ENCODE measurements at places on chromosomes 7 and 10.

DNA sequence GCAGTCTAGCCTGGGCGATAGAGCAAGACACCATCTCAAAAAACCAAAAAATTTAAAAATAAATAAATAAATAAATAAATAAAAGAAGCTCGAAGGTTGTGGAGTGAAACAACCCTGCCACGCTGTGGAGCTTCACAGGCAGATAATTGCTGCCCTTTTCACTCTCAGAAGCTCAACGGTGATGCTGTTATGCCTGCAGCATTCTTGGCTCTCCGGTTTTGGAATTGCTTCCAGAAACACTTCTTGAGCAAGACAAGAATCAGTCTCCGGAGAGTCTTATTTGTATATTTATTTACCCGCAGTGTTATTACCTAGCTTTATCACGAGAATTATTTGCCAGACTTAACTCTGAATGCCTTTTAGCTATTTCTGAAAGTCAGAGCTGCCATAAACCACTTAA is 40.5 kb upstream of the UBE2H start:
- DNase-seq: no peak

DNA sequence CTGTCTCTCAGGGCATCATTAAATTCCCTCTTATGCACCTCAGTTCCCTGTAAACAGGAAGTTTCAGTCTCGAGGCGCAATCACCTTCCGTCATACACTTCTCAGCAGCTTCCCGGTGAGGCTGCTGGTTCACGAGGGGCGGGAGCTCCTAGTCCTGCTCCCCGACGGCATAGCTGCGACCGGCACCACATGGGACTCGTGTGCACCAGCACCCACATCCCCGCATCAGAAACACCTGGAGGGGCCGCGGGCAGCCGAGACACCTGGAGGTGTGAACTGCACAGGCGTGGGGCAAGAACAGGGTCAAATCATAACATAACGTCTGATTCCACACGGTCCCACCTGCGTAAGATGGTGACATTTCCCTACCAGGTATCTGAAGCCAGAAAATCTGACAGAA is 52.7 kb downstream of the DIP2C start:
- no peak for DNase-seq

GRCh38 chr10:5568984-5569383 is 44.2 kb downstream of the CALML3 start:
- DNase-seq: no peak

- DNase-seq: no peak
Observed at GRCh38 chr7:129169171-129169671, 19.2 kb upstream of the SMO start.

DNA sequence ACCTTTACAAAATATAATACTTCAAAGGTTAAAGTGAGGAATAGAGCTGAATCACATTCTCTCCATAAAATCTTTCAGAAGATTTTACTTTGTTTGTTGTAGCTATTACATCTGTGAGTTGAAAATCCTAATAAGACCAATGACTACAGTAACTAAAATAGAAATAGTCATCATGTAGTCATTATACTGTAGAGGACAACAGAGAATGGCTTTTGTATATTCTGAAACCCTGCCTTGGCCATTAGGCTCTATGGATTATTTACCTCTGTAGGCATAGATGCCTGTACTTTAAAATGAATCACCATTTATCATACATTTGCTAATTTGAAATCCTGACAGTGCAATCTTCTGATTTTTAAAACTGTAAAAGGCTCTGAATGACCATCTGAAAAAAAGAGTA is 923.0 kb downstream of the REEP3 start:
- DNase-seq: no peak

DNA sequence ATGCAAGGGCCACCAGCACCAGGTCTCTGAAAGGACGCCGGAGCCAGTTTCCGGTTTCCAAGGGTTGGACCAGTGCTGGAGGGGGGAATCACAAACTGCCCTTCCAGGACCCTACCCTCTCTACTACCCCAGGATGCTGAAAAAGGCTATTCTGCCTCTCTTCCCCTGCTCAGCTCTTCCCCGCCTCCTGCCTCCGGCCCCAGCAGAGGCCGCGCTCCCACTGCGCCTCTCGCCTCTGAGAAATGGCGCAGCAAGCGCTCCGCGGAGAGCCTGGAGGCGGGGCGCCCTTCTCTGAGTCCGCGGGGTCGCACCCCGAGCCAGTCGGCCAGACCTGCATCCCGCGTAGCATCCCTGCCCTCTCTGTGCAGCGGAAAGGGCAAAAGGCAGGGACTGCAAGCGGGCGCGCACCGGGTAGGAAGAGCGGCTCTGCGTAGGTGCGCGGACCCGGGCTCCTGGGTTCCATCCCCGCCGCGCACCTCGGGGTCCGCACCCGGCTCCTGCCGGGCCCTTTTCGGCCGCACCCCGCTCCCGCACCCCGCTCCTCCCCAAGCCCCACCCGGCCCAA is 476 bp upstream of the RET start:
- DNase-seq: no peak

- DNase-seq: no peak
Observed at GRCh38 chr7:2224491-2224928, 8.2 kb downstream of the MAD1L1 start.

GRCh38 chr10:71975087-71975870 is 11.1 kb downstream of the CHST3 start:
- no peak for DNase-seq

DNA sequence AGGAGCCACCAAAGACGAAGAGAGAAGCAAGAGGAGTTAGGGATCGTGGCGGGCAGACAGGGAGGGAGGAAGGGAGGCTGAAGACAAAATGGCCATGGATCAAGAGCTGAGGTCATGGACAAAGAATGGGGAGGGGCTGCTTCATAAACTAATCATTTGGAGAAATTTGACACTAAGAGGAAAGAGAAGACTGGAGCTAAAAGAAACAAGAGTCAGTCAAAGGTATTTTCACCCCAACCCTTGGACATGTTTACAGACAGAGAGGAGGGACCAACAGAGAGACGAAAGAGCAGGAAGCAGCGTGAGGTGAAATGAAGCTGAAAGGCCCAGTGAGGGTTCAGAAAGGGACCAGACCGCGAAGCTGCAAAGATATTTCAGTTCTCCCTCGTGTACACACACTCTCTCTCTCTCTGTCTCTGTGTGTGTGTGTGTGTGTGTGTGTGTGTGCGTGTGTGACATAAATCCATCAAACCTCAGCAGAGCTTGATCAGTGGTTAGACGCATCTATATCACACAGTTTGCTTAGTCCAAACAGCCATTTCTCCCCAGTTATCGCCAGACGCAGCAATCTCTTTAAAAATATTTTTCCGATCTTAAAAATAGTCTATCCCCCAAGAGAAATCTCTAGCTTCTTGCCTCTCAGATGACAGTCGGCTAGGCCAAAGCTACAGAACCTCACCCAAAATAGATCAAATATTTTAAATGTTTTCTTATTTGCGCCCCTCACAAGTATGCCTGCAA is 12.5 kb upstream of the CALD1 start:
- DNase-seq: peak; percentile 81

GRCh38 chr10:73810358-73810734 is 1.1 kb downstream of the NDST2 start:
- no peak for DNase-seq

- DNase-seq: no peak
Observed at GRCh38 chr7:50664461-50664922, 99.3 kb upstream of the DDC start.

GRCh38 chr10:120473593-120473992 is 16.6 kb downstream of the PLPP4 start:
- DNase-seq: peak; percentile 26

- no peak for DNase-seq
Observed at GRCh38 chr10:77279207-77279606, 358.4 kb downstream of the KCNMA1 start.

GRCh38 chr7:134313543-134313942 is 3.2 kb downstream of the SLC35B4 start:
- no peak for DNase-seq

GRCh38 chr7:134995239-134996096 is 9.2 kb downstream of the AGBL3 start:
- no peak for DNase-seq

- DNase-seq: no peak
Observed at GRCh38 chr10:52353960-52354394, 39.9 kb downstream of the DKK1 start.

- no peak for DNase-seq
Observed at GRCh38 chr7:156207306-156207705, 395.0 kb upstream of the SHH start.

DNA sequence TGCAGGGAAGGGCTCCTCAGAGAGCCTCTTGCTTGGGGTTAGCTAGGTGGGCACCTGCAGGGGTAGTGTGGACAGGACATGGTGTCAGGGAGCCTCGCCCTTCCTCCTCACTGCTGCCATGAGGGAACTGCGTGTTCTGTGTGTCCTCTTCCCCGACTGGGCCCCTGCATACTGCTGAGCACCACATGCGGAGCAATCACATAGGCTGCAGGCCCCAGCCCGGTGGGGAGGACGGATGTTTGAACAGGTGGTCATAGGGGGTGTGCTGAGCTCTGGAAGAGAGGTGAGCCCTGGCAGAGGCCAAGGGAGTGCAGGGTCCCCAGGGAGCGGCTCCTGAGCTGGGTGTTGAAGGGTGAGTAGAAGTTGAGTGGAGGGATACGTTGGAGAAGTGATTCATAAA is 48.3 kb upstream of the ZMIZ2 start:
- DNase-seq: no peak

DNA sequence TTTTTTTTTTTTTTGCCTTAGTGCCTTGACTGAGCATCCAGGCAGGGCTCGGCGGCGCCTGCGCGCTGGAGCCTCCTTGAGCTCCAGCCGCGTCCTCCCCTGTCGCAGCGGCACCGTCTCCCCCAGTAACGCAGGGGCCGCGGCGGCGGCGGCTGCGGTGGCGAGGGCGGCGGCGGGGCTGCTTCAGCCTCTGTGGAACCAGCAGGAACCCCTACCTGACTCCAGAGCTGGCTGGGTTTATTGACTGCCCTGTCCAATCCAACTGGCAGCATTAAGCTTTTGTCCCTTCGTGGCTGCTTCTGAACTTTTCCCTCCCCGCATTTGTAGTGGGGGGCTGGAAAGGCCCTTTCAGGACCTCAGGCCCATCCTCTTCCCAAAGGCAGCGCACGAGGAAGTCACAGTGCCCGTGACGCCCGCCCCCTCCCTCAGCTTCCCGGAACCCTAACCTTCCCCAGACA is at the start of gene GPR85:
Gene GPR85, minus strand, starts transcription at position 397 of the 458 bp plus-strand sequence. CDS start 2,106 bp downstream, outside the sequence.
- DNase-seq: no peak

- peak; percentile 85 for DNase-seq
Observed at GRCh38 chr7:95899919-95900513, 127.7 kb downstream of the DYNC1I1 start.

GRCh38 chr7:151404216-151405011 is 5.4 kb downstream of the WDR86 start:
- no peak for DNase-seq

DNA sequence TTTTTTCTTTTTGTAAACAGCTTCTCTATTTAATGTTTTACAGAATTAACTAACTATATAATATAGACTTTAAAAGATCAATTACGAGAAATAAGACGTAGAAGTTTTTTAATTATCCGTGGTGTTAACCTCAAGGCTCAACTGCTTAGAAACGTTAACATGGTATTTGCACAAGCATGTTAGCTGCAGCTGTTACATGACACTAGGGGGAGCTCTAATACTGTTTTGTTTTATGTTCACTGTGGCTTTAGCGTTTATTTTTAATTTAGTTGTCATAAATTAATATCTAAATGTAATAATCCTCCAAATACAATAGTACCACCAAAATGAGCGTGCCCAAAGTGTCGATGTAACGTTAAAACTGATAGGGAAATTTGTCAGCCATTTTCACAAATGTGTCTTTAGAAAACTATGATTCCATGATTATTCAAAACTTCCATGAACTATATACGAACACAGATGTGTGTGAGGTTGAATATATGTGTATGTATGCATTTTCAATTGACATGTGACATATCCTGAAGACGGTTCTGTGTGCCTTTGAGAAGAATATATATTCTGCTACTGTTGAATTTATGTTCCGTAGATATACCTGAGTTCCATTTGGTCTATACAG is 828.8 kb upstream of the MBL2 start:
- no peak for DNase-seq

GRCh38 chr7:140517546-140518369 is 38.5 kb upstream of the MKRN1 start:
- DNase-seq: no peak

DNA sequence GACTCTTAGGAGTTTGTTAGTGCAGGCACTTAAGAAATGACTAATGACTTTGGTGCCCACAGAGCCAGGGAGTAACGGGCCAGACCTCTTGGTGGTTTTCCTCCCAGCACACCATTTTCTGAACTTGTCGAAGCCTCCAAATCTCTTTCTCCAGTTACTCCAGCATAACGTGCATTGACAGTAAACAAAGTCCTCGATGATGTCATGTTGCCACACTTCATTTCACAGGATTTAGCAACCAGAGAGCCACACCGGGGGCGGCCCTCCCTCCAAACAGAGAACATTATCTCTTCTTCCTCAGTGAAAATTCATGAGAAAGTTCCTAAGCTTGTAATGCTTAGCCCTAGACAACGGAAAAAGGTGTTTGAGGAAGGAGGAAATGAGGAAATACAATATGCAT is 4.0 kb upstream of the SVOPL start:
- no peak for DNase-seq

DNA sequence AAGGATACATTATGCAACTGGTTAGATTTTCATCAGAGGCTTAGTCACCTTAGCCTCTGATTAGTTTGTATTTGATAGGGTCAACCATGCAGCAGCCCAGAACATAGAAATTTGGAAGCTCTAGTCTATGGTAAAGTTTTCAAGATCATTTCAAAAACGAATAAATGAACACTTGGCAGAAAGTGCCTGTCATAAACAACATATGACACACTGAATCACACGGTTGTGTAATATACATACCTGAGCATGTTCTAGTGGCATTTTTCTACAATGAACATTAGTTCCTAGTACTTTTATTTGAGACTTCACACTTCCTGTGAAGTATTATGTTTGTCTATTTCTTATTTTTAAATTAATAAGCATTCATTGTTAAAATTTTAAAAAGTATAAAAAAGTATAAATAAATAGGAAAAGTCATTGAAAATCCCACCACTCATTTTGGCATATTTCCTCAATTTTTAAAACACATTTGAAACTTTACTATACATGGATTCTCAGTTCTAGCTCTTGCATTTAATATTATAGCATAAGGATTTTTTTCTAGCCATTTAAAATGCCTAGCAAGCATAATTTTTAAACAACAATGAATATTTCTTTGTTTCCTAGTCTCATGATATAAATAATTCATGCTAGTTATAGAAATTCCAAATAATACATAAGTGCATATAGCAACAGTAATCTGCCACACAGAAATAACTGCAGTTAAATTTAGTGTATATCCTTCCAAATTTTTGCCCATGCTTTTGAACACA is 25.7 kb upstream of the PRPS1L1 start:
- DNase-seq: no peak

- no peak for DNase-seq
Observed at GRCh38 chr7:104814126-104814525, 199.9 kb upstream of the KMT2E start.
